Fibroblast of skin of left biceps (primary cell): ENCODE measurements at places on chromosomes 3 and 15.

GRCh38 chr15:77589839-77590238, 42.9 kb downstream of the LINGO1 start:
- no peak for DNase-seq

DNA sequence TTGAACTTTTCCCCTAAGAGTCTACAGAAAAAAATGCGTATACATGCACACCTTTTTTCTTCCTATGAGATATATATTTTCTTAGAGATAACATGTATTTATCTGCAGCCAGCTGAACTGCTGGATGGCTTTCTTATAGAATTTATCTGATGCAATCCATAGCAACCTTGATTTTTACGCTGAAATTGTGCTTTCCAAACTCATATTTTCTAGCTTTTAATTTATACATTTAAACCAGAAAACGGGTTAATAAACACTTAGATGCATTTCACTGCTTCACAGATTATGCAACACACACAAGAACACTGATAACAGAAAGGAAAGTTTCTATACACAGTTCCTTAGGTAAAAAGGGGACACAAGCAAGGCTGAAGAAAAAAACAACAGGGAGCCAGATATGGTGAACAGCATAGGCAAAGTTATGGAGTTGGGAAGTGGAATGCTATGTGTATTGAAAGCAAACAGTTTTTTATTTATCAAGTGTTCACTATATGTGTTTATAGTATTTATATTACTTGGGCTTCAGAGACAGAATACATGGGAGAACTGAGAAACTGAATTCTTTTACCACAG, 149.5 kb downstream of the SPATA16 start:
- no peak for DNase-seq

DNA sequence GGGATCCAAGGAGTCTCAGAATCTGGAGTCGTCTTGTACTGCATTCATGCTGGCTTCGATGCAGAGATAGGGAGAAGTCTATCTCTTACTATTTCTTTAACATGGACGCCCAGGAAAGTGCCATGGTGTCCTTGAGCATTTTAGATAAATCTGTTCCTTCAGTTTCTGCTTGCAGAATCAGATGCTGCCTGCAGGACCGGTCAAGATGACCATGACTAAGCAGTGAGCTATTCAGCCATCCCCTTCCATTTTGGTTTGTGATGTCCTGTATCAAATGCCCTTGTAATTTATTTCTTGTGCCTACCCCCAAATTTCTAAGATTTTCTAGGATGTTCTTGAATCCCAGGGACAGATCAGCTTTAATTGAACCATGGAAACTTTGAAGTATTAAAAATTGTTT, 139.4 kb upstream of the TP63 start:
- DNase-seq = no peak

- no peak for DNase-seq
Observed at GRCh38 chr3:129038121-129038855, 22.3 kb upstream of the GP9 start.

- no peak for DNase-seq
Observed at GRCh38 chr3:173755161-173755560, 357.6 kb downstream of the NLGN1 start.

DNA sequence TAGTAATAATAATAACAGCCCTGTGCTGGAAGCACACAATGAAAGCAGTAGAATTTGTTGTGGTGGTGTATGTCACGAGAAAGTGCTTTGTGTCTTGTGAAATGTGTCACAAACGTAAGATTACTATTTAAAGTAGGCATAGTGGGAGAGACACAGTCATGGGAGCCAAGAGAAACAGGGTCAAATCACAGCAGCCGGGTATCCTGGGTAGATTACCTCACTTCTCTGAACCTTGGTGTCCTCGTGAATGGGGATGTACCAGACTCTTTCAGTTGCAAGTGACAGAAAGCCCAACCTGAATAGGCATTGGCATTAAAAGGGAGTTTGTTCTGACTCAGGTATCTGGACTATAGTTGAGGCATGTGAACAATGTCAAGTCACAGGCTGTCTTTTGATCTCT, 29.1 kb upstream of the SRGAP3 start:
- DNase-seq = no peak

DNA sequence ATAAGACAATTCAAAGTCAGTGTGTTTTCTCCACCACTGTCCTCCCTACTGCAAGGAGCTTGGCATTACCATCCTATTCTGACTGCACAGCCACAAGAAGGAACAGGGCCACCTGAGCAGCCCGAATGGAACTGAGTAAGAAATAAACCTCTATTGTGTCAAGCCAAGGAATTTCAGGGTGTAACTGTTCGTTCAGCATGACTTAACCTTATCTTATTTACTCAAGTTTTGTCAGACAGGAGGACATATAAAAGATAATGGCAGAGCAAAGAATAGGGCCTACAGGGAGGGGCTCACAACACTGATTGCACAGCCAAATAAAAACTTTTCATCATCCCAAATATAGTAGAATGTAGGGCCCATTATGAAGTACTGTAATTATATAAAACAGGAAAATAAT, 236.1 kb downstream of the NEK10 start:
- DNase-seq = no peak

DNA sequence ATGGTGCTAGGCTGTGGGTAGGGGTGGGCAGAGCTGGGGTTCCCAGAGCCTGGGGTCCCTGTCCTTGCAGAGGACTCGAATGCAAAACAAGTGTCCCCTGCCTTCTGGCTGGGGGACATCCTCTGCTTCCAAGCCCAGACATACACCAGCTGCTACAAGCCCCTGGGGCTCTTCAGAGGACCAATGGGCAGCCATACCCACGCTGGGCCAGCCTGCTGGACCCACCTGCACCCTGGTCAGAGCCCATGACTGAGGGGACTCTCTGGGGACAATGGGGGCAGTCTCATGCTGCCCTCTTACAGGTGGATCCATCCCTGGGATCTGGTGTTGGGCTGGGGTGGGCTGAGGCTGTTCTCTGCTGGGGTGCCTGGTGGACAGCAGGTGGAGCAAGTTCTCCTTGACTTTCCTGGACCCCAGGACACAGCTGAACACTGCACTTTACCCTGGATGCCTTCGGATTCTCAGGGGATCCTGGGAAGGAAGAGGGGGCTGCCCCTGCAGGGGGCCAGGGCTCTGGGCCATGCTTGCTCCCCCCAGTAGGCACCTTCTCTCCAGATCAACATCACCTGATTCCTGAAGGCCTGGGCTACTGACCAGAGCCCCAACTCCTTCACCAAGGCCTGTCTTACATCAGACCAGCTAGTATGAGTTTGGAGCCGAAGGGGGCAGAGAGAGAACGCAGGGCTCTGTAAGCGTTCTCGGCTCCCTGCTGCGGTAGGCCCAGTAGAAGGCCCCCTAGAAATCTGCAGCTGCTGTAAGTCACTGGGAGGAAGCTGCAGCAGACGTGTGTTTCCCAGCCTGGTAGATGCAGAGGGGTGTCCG, 7.2 kb upstream of the COMMD4 start:
- DNase-seq = no peak

DNA sequence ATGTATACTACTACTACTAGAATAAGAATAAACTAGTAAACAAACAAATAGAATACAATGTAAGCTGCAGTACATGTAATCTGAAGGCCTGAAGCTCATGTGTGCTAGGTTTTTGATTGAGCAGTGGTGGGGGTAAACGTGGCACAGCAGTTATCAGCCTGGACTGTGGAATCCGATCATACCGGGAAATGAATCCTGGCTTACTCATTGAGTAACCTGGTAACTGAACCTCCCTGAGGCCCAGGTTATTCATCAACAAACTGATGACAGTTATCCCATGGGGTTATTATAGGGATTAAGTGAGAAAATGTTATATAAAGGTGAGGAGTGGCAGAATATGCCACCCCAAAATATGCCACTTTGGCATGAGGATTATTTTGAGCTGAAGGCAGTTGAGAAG, 339.1 kb downstream of the FHIT start:
- no peak for DNase-seq

DNA sequence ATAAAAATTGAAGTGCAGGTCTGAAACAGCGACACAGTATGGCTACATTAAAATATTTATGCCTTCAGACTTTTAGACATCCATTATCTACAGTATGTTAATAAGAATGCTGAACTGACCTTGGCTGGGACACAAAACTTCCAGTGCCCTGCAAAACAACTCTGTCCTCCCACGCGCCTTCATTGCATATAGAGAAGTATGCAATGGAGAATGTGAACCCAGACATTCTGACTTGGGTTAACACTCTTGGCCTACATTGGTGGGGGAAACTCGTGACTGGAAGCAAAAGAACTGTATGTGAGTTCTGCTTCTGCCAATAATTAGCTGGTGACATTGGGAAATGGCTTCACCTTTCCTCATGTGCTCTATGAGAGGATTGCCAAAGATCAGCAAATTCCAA, 110.5 kb upstream of the SLC24A5 start:
- no peak for DNase-seq
